RWPE1 (cell line): ENCODE measurements at places on chromosomes 12 and 14.

GRCh38 chr12:22672951-22673350 lies 48.0 kb downstream of the ETNK1 start:
- DNase-seq, result no peak

- no peak for DNase-seq
These were observed 11.2 kb downstream of the SPRING1 start for GRCh38 chr12:116726694-116727093.

DNA sequence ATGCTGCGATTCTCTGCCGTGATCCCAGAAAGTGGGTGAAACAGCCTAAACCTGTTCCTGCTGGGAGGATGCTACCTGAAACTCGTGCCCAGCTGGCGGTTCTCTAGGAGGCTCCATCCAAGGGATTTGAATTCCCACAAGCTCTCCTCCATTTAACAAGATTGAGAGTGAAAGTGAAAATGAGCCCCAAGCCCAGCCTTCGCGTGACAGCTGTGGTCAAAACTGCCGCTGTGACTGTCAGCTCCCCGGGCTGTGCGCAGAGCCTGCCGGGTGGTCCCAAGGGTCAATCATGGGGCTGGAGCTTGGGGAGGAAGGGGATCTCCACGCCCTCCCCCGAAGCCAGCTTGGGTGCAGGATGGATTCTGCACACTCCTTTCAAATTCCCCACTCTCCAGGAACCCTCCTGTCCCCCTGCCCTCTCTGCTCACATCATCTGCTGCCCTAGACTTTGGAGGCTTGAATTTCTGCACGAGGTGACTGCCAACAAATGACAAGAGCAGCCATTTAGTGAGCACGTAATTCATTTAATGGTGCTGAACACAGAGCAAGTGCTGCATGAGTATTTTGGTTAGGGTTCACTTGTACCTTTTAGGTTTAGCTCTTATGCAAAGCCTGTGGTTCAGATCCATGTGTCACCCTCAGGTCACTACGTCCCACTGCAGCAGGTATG lies 5.3 kb downstream of the ASB2 start:
- DNase-seq, result no peak

DNA sequence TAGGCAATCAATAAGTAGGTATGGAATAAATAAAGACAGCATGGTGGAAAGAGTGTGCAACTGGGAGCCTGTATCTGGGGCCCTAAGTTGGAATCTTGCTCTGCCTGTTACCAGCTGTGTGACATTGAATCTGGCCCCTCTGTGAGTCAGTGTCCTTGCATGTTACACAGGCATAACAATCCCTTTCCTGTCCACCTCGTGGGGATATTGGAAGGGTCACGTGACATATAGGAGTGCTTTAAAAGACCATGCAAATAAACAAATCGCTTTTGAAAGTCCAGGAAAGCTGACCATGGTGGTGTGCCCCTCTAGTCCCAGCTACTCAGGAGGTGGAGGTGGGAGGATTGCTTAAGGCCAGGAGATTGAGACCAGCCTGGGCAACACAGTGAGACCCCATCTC lies 51.1 kb upstream of the VRK1 start:
- DNase-seq, result no peak

- DNase-seq, result no peak
These were observed 94.2 kb downstream of the SINHCAF start for GRCh38 chr12:31231611-31232360.

GRCh38 chr14:89507521-89507920 lies 90.5 kb upstream of the FOXN3 start:
- DNase-seq, result peak; percentile 83

DNA sequence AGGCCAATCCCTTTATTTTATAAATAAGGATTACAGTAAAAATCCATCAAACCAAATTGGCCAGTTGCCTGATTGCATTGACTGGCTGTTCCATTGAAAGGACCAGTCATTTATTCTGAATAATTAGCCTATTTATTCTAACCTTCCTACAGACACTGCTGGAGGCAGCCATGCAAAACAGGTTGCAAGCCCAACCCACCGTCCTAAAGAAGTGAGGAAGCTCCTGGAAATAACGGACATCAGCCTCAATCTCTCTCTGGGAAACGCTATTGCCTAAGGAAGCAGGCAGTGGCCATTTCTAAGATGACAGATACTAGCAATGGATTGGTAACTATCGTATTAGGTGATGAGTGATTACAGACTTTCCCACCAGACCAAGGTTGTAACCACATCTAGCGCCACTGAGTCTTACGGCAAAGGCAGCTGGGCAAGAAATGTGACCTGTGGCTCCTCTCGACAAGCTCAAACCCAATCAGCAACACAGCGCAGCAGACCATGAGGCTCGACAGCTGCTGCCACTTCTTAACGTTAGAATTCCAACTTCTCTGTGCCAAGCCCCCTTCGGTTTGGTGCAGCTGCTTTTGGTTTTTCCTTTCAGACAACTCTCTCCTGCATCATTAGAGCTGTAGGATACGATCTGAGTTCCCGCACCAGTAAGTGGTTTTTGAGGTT lies 134.2 kb downstream of the KCNK10 start:
- no peak for DNase-seq

DNA sequence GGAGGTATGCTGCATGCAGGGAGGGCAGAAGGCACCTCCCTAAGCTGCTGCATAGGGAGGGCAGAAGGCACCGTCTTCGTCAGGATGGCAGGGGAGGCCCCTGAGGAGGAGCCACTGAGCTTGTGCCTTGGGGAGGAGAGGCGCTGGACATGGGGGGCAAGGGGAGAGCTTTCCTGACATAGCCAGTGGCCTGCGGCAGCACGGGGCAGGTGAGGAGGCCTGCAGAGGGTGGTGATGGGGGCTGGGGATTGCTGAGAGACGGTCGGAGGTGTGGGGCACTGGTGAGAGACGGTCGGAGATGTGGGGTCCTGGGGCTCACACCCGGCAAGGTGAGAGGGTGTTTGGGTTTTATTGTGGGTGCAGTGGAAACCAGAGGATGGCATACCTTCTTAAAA lies 10.4 kb upstream of the BDKRB2 start:
- DNase-seq, result no peak

DNA sequence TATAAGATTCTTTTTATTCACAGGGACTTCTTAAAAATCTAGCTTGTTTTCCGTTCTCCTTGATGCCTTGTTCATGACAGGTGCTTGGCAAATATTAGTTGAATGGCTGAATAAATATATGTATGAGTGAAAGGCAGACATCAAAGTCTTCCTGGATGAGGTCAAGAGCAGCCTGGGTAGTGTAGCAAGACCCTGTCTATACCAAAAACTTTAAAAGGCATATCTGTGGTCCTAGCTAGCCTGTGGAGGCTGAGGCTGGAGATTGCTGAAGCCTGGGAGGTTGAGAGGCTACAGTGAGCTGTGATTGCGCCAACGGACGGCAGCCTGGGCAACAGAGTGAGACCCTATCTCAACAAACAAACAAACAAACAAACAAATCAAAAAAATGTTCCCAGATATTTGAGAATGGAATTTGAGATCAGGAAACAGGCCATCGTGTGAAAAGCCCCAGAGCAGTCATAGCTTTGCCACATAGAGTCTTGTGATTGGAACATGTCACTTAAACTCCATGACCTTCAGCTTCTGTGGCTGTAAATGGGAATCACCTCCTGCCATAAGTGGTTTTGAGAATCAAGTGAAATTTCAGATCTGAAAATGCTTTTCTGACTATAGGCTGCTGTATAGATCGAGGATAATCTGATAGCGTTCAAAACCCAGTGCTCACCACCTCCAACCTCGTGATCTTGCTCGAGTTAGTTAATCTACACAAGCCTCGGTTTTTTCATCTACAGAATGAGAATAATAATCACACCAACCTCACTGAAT lies 64.3 kb downstream of the ZFP36L1 start:
- no peak for DNase-seq
